Fibroblast of lung (primary cell): ENCODE measurements at places on chromosomes 3 and 15. TPM values are rescaled to one million over a fixed set of nuclear protein-coding genes. Genes with fewer than 3 reads are reported as not detected.

TNFSF10 gene
- 1.5 and 4.3 TPM in 2 replicates for total RNA-seq

CASR gene
- total RNA-seq: under 0.01 TPM in 1 of 2 replicates, not detected in the other

TMOD2 gene
- 8.0 and 11.2 TPM in 2 replicates for total RNA-seq

SEC11A gene
- 263 and 300 TPM in 2 replicates for total RNA-seq

GXYLT2 gene
- 6.6 and 14.1 TPM in 2 replicates for total RNA-seq
